H1 (cell line): ENCODE measurements at places on chromosomes 3 and 15. TPM values are rescaled to one million over a fixed set of nuclear protein-coding genes. Genes with fewer than 3 reads are reported as not detected.

DNA sequence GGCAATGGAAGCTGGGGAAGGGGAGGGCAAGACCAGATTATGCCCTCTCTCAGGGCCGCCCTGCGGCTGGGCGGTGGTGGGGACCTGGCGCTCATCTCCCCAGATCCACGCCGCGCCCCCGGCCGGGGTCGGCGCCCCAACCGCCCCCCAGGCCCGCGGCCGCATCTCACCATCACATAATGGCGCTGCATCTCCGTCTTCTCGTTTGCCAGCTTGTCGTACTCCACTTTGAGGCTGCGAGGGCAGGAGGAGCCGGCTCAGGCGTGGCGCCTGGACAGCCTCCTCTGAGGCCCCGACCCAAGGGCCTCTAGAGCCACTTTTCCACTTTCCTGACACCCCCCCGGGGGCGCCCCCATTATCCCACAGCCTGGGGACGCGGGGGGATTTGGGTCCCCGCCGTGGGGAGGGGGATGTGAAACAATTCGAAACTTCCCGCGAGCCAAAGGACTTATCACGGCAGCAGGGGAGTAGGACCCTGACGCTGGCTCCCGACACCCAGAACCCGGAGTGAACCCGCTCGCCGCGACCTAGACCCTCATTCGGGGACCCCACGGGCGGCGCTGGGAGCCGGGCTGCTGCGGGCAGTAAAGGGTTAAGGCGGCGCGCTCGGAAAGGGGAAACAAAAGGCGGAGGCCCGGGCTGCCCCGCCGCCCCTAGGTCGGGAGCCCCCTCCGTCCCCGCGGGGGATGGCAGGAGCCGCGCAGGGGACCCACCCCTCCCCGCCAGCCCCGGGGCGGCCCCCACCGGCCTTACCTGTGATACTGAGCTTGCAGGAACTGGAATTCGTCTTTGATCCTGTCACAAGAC, 2.1 kb downstream of the TLE3 start:
- no peak for DNase-seq

DNA sequence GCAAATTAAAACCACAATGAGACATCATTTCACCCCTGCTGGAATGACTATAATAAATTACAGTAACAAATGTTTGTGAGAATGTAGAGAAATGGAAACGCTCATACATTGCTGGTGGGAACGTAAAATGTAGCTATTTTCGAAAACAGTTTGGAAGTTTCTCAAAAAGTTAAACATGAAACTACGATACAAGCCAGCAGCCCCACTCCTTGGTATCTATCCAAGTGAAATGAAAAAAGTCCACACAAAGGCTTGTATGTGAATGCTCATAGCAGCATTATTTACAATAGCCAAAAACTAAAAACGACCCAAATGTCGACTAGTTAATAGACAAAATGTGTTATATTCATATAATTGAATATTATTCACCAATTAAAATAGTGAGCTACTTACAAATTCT, 22.9 kb upstream of the CFAP20DC start:
- DNase-seq, result no peak

GRCh38 chr3:165568907-165569462, 268.2 kb downstream of the BCHE start:
- no peak for DNase-seq

GRCh38 chr3:191499307-191500080, 38.5 kb downstream of the PYDC2 start:
- no peak for DNase-seq

DNA sequence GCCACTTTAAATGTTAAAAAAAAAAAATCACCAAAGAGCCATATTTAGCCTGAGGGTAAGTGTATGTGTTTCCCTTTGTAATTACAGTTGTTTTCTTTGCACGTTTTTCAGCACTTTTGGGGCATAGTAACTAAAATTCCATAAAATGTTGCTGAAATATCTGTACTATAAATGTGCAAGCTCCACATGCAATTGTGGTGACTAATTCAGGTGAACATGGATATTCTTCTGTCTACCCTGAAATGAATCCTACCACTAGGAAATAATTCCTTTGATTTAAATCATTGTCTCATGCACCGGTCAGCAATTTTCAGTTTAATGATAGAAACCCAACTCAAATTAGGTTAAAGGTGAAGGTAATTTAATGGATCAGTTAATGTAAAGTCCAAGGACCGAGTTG, 13.1 kb upstream of the TFG start:
- no peak for DNase-seq

CTXND1 gene
- not detected in 2 replicates for total RNA-seq

DNA sequence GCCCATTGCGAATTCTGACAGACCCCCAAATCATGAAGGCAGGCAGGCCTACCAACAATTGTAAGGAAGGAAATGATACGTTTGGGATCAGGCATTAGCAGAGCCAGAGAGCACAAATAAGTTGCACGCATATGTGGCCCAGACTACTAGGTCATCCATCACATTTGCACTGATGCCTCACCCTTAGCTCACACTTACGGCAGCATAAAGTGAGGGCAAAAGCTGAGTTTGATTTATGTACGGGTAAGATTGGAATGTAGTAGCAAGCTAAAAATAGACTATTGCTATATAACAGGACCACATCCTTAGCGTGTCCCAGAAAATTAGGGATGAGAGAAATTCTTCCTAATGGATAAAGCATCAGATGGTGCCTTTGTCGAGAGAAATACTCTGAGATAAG, 58.6 kb downstream of the QTRT2 start:
- DNase-seq, result no peak
